Vagina (tissue), 2 donors: ENCODE measurements at places on chromosomes 6 and 20.

DNA sequence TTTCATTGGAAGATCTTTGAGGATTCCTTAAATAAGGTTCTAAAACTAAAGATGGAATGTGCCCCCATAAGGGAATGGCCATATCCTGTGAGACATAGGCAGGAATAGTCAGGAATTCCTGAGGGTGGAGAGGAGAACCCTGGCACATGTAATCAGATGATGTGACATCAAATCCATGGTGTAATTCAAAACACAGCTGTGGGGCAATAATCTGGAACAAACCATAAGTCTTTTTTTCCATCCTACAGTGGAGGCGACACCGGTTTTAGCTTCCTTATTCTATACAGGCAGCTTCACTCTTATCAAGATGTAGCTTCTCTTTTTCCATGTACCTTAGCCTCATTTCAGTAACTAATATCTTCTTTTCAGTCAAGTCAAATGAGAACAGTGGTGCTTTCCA lies 133.6 kb upstream of the CITED2 start:
- no peak for DNase-seq

GRCh38 chr20:58883241-58883691 lies 30.8 kb downstream of the GNAS start:
- DNase-seq = peak; percentile 29

DNA sequence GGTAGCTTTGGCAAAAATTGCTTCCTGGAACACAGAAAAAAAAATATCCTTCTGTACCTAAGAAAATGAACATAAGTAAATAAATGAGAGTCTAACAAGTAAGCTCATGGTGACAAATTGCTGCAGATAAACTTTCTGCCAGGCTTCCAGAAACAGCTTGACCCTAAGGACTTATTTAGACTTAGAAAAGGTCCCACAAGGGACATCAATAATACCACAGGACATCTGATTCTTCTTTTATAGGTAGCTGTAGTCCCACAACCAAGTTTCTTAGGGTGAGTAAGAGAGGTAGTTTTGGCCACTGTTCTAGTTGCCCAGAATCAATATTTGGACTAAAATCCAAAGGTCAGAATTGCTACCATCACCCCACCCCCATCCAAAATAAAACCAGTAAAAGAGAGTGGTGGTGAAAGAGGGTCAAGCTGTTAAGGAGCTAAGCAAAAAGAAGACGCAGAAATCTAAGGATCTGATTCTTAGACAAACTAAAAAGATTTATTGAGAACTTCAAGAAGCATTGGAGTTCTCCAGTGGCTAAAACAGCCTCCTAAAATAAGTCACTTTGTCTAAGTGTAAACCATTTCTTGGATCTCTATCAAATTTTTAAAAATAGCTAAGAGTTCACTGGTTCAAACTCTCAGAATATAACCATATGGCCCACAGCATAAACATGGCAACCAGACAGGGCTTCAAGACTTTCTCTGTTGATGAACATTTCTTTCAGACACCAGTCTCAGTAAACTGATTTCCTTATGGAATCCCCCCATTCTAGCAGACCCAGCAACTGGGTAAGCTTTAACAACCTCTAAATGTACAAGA lies 180.6 kb downstream of the PTPRK start:
- DNase-seq = no peak

DNA sequence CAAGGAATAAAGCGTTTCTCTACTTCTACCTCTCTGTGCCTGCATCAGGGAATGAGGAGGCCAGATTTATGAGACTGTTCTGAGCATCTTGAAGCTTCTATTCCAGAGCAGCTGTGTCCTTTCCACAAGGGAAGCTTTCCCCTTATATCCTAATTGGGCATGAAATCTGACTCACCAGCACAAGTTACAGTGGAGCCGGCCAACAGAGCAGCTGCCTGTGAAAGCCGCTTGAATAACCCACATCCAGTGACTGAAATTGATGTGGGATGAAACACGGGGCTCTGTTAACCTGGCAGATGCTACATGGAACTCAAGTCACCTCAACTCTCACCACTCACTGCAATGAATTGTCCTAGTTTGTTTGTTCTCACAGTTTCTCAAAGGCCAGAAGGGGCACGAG lies 400.3 kb downstream of the TFAP2A start:
- no peak for DNase-seq

GRCh38 chr20:57444394-57445048 lies 53.3 kb downstream of the RBM38 start:
- no peak for DNase-seq

- DNase-seq = no peak
Observed at GRCh38 chr6:81996414-81996813, 243.9 kb upstream of the TENT5A start.

DNA sequence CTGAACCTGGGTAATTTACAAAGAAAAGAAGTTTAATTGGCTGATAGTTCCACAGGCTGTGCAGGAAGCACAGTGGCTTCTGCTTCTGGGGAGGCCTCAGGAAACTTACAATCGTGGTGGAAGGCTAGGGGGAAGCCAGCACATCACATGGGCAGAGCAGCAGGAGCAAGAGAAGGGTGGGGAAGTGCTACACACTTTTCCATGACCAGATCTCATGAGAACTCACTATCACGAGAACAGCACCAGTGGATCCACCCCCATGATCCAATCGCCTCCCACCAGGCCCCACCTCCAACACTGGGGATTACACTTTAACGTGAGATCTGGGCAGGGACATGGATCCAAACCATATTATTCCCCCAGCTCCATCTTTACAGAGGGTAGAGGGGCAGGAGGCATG lies 166.4 kb downstream of the NFATC2 start:
- DNase-seq = no peak

GRCh38 chr20:60269573-60270162 lies 311.4 kb downstream of the CDH26 start:
- no peak for DNase-seq

- DNase-seq = no peak
Observed at GRCh38 chr6:35415065-35415891, 36.9 kb upstream of the FANCE start.
